ENCODE measurements at places on chromosomes 2 and 18.

DNA sequence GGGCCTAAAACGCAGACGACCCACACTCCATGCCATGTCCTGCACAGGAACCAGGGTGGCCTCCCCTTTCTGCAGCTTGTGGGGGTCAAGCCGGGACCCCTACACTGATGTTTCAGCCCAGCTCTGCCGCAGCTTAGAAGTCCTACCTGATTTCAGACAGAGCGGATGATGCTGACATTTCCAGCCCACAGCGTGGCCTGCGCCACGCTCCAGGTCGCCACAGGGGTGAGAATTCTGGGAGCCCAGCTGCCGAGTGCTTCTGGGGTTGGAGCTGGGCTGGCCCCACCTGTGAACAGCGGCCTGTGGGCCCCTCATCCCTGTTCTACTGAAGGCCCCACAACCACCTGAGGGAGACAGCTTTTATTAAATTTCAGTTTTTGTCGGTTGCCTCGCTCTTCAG lies 77.2 kb downstream of the NFATC1 start:
- no peak overlapping the region for H3K4me3 ChIP-seq
- H3K27me3 ChIP-seq: no peaks in the 10 kb centered on the region
- H3K27ac ChIP-seq: no peak overlapping the region

GRCh38 chr2:193253014-193253530 lies 1058.3 kb upstream of the TMEFF2 start:
- no peaks in the 10 kb centered on the region for H3K36me3 ChIP-seq
- no peak overlapping the region for H3K4me3 ChIP-seq
- DNase-seq: no peak
- H3K27ac ChIP-seq: no peak overlapping the region

- H3K27me3 ChIP-seq: no peaks in the 10 kb centered on the region
- H3K4me1 ChIP-seq: peaks cover 82% of the 10 kb centered on the region
- no peak overlapping the region for H3K4me3 ChIP-seq
- H3K36me3 ChIP-seq: peaks cover 47% of the 10 kb centered on the region
These were observed 78.6 kb downstream of the ANKRD44 start for GRCh38 chr2:197232010-197232409.

DNA sequence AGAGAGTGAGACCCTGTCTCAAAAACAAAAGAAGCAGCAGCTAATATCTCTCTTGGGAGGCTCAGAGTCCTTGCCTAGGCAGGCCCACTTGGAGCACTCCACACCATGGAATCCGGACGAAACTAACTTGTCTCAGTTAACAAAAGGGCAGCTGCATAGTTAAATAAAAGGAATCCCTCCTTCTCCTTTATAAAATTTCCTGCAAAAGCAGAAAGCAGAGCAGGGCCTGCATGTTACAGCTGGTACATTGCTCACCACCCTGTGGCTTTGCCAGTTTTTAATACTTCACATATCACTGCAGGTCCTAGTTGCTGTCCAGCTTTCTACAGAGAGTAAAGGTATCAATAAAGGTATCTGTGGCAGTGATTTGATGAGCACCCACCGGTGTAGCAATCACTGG lies 93.6 kb downstream of the ASAP2 start:
- no peak overlapping the region for H3K27ac ChIP-seq
- H3K36me3 ChIP-seq: no peaks in the 10 kb centered on the region
- no peaks in the 10 kb centered on the region for H3K27me3 ChIP-seq
- no peak overlapping the region for H3K4me3 ChIP-seq
- DNase-seq: no peak

DNA sequence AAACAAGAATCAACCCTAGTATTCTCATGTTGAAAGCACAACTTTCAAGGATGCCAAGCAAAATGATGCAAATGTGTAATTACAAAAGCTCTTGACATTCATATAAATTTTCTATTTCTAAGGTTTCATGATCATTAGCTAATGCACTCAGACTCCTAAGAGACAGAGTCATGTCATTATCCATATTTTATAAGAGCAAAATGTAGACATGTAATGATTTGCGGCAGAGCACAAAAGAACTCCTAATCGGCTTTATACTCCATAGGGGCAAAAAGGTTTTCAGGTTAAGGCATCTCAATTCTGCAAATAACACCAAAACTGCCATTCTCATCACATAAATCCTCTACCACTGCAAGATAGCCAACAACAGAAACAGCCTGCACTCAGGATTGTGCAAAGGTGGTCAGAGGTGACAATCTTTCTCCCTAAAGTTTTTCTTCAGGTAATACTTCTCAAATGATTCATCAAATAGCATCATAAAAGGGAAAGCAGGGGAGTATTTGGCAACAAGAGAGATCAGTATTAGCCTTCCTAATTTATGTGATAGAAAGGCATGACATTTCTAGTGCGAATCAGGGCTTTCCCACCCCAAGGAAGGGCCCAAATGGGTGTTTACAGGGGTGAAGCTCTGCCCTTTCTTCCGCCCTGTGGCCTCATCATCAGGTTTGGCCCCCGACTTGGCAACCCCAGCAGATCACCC lies 64.7 kb downstream of the STK39 start:
- no peak overlapping the region for H3K4me3 ChIP-seq
- H3K36me3 ChIP-seq: peaks cover 26% of the 10 kb centered on the region
- no peaks in the 10 kb centered on the region for H3K27me3 ChIP-seq
- no peak for DNase-seq
- H3K4me1 ChIP-seq: peaks cover 51% of the 10 kb centered on the region
- H3K27ac ChIP-seq: no peak overlapping the region

DNA sequence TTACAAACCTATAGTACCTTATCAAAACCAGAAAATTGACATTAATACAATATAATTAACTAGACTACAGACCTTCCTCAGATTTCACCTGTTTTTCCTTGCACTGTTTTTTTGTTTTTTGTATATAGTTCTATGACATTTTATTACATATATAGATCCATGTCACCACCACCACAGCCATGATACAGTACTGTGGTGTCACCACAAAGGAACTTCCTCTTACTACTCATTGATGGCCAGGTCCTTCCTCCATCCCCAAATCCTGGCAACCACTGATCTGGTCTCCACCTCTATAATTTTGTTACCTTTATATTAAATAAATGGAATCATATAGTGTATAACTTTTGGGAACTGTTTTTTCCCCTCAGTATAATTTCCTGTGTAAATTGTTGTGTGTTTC lies 19.4 kb upstream of the ATP6V1B1 start:
- no peak for DNase-seq
- H3K4me3 ChIP-seq: no peak overlapping the region
- H3K27ac ChIP-seq: no peak overlapping the region
- no peaks in the 10 kb centered on the region for H3K36me3 ChIP-seq

- no peaks in the 10 kb centered on the region for H3K4me1 ChIP-seq
- H3K27ac ChIP-seq: no peak overlapping the region
- H3K4me3 ChIP-seq: no peak overlapping the region
- DNase-seq: no peak
These were observed 16.4 kb downstream of the GPR45 start for GRCh38 chr2:105257981-105258380.

DNA sequence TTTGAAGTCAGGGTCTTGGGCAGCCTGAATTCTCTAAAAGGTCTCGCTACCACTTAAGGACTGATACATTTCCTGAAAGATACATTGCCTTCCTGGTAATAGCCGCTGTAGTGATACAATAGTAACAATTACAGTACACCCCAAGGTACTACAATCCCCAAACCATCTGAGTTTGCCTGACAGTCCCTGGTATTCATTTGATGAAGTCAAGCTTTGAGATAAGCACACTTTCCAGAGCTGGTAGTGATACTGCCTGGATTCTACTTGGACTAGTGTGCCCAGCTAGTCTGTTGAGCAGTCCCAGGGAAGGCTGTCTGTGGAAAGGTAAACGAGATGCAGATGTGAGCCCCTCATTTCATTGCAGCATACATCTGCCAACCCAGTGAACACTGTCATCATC lies 24.4 kb upstream of the ITGB6 start:
- H3K36me3 ChIP-seq: no peaks in the 10 kb centered on the region
- no peaks in the 10 kb centered on the region for H3K27me3 ChIP-seq
- H3K4me3 ChIP-seq: no peak overlapping the region
- peaks cover 48% of the 10 kb centered on the region for H3K4me1 ChIP-seq
- H3K27ac ChIP-seq: no peak overlapping the region
- no peak for DNase-seq

GRCh38 chr2:3248754-3249475 lies 128.7 kb downstream of the EIPR1 start:
- no peak overlapping the region for H3K4me3 ChIP-seq
- no peaks in the 10 kb centered on the region for H3K27me3 ChIP-seq
- peaks cover 3% of the 10 kb centered on the region for H3K4me1 ChIP-seq
- no peak overlapping the region for H3K27ac ChIP-seq
- DNase-seq: no peak

DNA sequence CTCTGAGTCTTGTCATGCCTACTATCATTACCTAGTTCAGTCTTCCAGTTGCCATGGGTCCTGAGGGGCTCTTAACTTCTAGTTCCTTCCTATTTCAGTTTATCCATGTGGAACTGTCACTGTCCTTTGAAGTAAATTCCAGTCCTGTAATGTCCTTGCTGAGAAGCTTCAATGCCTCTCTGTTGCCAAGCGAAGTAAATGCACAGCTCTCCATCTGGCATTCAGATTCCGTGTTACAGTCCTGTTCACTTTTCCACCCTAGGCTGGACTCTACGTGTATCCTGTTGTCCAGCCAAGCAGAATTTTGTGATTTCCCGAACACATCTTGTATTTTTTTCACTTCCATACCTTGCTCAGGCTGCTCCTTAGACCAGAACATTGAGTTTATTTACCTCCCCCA lies 245.3 kb downstream of the BABAM2 start:
- peaks cover 19% of the 10 kb centered on the region for H3K36me3 ChIP-seq
- no peak for DNase-seq
- H3K4me3 ChIP-seq: no peak overlapping the region
- no peaks in the 10 kb centered on the region for H3K27me3 ChIP-seq

Data from activated CD4-positive, alpha-beta T cell treated with anti-CD3 and anti-CD28 coated beads, Interleukin-2, amount 10 ng/mL, durations not matched to agents 7 days and 5 days (primary cell).